ENCODE measurements at places on chromosomes 2 and 18.

DNA sequence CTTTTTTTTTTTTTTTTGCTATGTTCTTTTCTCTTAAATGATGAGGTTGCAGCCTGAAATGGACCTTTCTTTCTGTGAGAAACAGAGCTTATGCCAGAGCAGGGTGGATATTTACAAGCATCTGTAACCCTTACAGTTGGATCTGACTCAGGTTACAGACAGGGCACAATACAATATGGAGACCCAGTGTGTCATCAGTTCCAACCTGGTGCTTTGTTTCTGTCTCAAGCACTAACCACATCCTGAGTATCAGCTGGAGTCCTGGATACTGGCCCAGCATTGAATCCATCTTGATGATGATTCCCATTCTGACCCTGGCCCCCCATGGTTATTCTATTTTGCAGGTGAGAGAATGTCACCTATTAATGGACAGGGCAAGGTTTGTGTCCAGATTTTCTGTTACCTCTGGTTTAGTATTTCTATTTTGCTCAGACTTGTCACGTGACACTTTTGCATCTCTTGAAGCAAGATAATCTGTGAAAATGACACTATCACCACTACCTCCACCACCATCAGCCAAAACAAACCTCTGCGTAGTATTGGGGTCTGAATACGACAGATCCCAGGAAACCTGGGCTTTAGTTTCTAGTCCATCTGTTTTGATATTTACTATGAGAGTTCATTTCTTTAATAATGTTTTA lies 174.0 kb downstream of the CCDC85A start:
- DNase-seq, result no peak

DNA sequence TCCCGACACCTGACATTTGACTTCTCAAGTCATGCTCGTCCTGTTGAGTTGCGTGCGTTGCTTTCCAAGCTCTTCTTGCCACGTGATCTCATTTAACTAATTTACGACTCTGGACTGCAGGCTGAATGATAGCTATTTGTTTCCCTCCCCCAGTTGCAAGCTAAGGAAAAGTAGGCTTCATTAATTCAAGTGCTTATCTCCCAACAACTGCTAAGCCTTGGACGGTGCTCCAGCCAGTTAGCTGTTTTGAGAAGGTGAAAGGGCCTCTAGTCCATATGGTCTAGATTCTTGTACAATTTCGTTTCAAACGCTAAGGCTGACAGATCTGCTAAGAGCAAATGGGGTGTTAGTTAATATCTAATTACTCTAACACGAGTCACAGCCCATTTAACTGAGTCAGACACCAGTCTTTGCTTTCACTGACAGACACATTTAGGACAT lies 21.1 kb downstream of the GPR45 start:
- DNase-seq, result no peak

DNA sequence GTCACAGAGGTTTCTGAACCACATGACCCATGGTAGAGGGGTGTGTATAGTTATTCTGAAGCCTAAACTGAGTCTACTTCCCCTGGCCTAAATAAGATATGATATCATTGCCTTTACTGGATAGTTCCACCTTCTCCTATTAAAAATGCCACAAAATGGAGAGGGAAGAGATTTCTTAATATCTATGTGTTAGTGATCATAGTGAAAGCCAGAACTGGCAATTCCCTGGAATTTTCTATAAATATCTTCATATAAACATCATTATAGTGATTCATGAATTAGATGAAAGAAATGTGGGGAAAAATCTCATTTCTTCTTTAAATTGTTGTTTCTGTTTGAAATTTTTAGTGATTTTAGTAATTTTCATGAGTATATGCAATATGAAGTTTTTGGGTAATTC lies 45.8 kb downstream of the TSHZ1 start:
- no peak for DNase-seq

- no peak for DNase-seq
Measured at GRCh38 chr2:215567504-215567903, 131.6 kb upstream of the FN1 start.

- peak; percentile 4 for DNase-seq
Measured at GRCh38 chr2:111664275-111664850, 219.6 kb downstream of the ANAPC1 start.

DNA sequence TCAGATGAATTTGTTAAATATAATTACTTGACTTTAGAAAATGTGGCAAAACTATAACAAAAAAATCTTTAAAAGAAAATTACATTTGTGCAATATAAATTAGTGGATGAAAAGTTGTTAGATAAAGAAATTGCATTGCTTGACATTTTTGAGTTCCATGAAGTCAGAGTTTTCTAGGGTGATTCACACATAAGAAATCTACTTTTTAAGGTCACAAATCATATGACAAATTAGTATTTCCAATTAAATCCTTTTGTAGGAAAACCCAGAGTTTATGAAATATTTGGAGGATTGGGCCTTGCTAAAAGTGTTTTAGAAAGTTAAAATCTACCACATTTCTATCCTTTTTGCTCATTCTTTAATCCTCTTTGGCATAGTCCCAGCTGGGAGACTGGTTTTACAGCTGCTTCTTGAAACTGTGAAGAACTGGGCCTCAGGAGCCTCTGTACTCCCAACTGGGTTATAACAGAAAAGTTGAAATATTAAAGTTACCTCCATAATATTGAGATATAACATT lies 289.2 kb downstream of the LRRTM4 start:
- DNase-seq, result no peak

DNA sequence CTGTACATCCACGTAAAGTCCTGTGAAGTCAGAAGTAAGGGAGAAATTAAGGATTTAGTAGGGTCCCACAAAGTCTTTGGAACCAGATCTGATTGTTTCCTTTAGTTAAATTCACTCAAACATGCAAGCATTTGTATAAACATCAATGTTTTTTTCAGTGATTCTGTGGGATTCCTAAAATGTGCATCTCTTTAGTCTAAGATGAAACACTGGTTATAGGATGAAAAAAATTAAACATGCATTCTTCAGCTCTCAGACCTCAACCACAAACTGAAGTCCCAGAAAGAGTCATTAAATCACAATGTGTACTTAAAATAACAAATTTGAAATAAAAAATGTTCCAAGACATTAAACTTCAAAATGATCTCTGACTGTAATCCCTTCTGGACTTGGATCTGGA lies 76.5 kb upstream of the APCDD1 start:
- no peak for DNase-seq

DNA sequence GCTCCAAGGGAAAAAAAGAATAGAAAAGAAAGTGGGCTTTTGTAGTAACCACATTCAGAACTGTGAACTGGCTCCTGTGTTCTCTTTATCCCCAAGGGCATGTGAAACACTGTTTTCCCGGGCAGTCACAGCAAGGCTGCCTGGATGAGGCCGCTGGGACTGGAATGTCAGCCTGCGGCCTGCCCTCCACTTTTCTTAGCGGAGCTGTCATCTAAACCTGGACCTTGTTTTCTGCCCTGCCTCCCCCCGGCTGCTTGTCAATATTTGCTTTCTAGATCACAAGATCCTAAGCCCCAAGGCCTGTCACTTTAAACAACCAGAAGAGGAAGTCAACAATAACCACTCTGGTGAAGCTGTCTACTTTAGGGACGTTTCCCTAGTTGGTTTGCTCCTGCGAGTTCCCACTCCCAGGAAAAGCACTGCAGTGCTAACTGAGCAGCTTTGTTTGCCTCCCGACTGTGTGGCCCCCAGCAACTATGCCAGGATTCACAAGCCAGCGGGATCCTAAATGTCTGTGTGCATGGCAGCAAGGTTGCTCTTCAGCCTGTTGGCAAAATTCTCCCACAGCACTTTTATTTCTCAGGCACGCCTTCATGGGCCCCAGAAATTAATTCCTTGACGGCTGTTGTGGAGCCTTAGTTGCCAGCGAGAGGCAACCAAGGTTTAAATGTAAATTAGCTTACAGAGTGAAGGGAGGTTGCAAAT lies 30.6 kb downstream of the SOWAHC start:
- DNase-seq, result no peak

DNA sequence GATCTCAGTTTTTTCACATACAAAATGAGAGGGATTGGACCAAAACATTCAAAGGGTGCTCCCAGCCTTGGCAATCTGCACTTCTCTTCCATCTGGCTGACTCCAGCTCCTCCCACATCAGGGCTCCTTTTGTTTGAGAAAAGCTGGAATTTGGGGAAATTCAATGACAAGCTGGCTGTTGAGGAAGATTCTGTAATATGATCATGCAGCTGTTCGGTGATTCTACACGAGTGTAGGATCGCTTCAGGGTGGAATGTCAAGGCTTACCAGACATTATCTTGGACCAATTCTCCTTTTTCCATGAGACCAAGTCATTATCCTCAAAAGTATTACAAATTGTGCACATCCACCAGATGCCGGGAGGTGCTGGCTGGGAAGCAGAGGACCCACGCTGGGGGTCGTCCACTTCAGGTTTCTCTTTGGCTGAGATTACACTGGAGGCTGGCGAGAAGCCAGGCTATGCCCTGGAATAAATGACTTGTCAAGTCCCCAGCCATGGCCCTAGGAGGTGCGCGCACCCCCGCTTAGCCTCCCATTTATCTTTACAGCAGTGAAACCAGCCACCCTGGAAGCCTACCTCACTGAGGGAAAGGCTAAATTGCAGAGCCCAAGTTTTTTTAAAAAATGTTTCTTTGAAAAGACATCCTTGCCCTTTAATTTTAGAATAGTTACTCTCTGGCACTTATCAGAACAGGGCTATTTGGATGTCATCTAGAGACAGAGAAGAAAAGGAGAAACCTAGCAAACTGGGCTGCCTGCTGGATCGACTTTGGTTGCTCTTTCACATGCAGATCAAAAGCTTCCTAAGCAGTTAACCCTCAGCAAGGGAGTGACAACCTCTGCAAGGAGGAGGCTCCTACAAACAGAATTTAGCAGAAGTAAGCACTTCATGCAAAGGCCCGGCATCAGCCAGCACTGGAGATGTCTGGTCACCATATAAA lies 42.5 kb upstream of the LCLAT1 start:
- DNase-seq, result no peak

DNA sequence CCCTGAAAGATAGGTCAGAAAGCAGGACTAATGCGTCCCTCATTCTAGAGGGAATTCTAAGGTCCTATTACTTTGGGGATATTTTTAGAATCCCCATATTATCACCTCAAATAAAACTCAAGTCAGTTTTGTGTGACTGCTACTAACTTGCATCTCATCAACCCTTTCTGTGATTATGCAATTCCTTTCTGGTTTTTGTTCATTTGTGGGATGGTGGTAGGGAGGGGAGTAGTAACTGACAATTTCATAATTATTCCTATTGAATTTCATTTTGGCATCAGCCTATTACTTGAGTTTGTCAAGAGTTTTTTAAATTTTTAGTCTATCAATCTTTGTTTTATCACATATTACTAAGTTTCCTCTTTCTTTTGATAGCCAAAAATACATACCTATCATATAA lies 28.4 kb upstream of the TANK start:
- no peak for DNase-seq

- no peak for DNase-seq
Measured at GRCh38 chr2:157757500-157757899, 118.6 kb downstream of the ACVR1 start.

DNA sequence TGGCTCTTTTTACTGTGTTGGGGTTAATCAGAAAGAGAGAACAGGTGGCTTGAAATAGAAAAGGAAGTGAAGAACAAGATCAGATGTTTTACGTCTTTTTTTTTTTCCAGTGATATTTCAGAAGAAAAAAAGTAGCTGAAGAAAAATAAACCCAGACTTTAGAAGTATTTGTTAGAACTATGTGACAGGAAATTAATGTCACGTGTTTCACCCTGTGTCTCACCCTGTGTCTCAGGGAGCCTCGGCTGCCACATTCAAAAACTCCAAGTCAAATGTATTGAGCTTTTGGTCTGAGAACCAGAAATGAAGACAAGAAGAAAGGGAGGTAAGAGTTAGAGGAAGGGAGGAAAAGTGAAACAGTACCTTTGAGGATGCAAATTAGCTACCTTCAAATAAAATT lies 38.0 kb downstream of the AKAIN1 start:
- no peak for DNase-seq

DNA sequence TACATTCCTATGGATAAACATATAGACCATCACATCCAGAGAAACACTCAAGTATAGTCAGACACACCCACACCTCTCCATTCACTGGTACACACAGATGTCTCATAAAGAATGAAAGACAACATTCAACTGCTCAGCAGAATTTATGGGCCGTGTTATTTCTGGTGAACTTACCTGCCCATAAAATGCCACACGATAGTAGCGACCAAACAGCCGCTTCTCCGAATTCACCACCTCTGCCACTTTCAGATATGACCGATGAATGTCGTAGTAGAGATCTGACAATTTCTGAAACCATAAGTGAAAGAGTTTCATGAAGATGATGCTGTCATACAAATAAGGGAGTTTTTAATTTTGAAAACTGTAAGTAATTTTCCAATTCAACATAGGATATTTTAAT lies 70.7 kb upstream of the CCDC195 start:
- no peak for DNase-seq
